ENCODE measurements at places on chromosomes 3 and 15.

- no peak for DNase-seq
Measured at GRCh38 chr3:192564611-192565010, 162.7 kb downstream of the FGF12 start.

- no peak for DNase-seq
Measured at GRCh38 chr3:129663930-129664646, 57.6 kb upstream of the PLXND1 start.

DNA sequence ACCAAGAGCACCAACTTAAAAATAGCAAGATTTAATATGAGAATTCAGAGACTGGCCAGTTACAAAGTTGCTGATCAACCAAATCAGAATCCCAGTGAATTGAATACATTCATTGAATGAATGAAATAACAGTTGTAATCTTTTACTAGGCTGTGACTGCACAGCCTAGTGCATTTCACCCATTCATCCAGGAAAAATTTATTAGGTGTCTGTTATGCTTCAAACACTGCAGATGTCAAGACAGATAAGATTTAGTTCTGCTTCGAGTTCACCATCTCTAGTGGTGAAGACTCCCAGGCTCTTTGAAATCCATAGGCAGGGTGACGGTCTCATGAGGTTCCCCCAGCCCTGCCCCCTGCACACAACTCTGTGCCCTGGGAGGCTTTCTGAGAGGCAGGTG is 28.9 kb downstream of the TGM4 start:
- DNase-seq: no peak

- DNase-seq: no peak
Measured at GRCh38 chr3:168820810-168821415, 725.2 kb upstream of the GOLIM4 start.

GRCh38 chr3:53101956-53102355 is 28.3 kb downstream of the RFT1 start:
- DNase-seq: no peak

DNA sequence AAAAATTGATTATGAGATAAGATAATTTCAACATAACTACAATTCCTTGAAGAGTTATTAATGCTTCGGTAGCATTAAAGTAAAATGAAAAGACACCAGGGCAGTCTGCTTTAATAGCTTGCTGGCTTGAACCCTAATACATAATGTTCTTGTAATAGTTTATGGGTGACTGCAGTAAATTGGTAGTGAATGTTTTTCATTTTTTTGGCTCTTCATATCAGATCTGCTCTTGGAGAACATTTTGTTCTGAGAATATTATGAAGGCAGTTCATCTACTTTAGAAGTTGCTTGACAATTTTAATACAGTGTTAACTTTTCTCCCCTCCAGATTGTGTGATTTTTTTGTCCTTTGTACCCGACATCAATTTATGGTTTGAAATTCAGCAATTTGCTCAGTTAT is 128.4 kb downstream of the ZBTB20 start:
- DNase-seq: no peak

- DNase-seq: no peak
Measured at GRCh38 chr3:113223475-113224281, 12.3 kb downstream of the BOC start.

- DNase-seq: no peak
Measured at GRCh38 chr3:126013751-126014156, 44.8 kb downstream of the ROPN1B start.

DNA sequence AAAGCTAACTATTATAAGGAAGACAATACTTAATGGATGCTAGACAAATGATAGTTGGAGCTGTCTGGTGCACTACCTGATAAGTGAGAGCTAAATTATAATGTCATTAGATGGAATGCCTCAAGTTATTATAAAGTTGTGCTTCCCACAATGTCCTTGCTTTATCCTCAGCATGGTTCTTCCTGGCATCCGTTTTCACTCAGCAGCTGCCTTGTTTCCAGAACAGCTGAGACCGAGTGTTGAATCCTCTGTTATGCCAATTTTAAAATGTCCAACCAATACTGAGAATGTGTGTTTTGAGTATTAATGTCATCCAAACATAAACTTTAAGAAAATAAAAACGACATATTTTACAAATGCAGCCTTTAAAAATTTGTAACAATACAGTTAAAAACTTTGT is 286.7 kb upstream of the SOX2 start:
- no peak for DNase-seq

DNA sequence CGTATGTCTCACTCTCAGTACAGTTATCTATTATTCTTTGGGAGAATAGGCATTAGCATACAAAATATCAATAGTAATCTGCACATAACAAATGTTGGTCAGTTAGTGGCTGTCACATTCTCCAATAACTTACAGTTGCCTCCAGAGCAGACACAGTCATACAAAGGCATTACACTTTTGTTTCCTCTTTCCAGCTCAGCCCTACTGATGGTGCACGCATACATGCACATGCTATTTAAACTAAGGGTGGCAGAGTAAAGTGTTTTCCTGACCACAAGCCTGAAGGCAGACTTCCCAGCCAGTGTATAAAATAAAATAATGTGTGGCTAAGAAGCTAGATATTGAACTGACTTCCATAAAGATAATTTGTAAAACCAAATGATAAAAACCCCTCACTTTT is 47.6 kb downstream of the PHLDB2 start:
- no peak for DNase-seq

GRCh38 chr3:126659915-126660886 is 5.3 kb upstream of the TXNRD3 start:
- DNase-seq: no peak

- no peak for DNase-seq
Measured at GRCh38 chr3:196645096-196645495, 5.6 kb downstream of the NRROS start.

DNA sequence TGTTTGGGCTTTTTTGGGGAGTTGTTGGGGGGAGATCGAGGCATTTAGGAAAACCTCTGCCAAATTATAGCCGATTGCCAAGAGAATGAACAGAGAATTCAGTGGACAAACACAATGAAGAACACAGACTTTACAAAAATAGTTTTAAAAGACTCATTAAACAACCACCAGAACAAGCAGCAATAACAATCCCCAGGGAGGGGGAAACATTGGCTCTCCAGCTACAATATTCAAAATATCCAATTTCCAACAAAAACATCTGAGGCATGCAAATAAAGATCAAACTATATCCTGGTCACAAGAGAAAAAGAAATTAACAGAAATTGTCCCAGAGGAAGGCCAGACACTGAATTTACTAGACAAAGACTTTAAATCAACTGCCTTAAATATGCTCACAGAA is 24.5 kb upstream of the ANKRD28 start:
- DNase-seq: no peak

GRCh38 chr3:145219355-145220235 is 941.4 kb downstream of the PLOD2 start:
- DNase-seq: no peak

- DNase-seq: no peak
Measured at GRCh38 chr3:52800079-52800478, 5.5 kb downstream of the ITIH3 start.

DNA sequence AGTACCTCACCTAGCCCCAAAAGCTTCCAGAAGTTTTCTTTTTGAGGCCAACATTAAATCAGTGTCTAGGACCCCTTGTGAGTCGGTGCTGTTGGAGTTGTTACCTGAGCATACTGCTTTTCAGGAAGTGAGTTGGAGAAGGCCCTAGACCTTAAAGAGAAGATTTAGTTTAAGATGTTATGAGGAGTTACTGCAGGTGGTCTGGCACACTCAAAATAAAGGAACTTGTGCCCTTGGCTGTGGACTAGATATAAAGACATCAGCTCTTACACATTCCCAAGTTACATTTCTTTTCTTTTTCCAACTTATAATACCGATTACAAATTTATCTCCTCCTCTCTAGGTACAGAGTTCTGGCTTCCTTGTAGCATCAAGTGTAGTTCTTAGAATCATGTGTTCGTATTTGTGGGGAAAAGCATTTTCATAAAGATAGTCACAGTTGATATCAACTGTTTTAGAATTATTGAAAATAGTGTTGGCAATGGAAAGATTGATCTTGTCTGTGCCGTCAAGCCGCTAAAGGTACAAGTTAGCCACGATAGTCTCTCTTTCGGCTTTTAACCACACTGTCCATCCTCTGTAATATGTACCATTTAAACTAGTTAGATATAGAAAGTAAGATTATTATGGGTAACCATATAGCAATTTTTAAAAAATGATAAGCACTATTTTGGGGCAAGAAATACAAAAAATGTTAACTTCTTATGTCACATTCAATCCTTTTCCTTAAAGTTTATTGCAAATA is 8.6 kb downstream of the ZIC1 start:
- DNase-seq: no peak

DNA sequence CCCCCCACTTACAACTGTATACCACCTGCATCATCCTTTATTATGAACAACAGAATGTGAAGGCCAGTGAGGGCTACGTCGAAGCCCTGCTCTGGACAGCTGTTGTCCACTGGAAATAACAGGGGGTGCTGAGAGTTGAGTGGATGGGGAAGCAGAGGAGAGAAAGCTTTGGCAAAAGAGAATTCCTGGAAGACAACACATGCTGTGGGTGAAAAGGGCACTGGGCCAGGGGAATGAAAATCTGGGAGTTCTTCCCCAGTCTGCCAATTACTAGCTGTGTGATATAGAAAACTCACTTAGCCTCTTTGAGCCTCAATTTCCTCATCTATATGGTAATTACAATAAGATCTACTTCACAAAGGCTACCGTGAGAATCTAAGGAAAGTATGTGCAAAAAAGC is 40.7 kb downstream of the FSTL1 start:
- no peak for DNase-seq

- no peak for DNase-seq
Measured at GRCh38 chr3:186665625-186666188, at the start of gene HRG. Gene HRG, plus strand, starts transcription at chr3:186666014. Its CDS starts 18 bp downstream, at chr3:186666032.

- DNase-seq: no peak
Measured at GRCh38 chr3:177224414-177224813, 27.1 kb upstream of the TBL1XR1 start.

DNA sequence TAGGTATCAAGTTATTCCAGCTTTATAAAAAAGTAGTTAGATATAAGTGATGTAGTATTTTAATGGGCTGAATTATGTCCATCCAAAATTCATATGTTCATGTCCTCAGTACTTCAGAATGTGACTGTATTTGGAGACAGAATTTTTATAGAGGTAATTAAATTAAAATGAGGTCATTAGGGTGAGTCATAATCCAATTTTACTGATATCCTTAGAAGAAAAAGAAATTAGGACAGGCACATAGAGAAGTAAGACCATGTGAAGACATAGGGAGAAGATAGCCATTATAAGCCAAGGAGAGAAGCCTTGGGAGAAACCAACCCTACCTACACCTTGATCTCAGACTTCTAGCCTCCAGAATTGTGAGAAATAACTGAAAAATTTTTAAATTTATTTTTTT is 30.3 kb downstream of the RAP2B start:
- DNase-seq: no peak

GRCh38 chr15:92418864-92419263 is 25.2 kb downstream of the ST8SIA2 start:
- DNase-seq: no peak

DNA sequence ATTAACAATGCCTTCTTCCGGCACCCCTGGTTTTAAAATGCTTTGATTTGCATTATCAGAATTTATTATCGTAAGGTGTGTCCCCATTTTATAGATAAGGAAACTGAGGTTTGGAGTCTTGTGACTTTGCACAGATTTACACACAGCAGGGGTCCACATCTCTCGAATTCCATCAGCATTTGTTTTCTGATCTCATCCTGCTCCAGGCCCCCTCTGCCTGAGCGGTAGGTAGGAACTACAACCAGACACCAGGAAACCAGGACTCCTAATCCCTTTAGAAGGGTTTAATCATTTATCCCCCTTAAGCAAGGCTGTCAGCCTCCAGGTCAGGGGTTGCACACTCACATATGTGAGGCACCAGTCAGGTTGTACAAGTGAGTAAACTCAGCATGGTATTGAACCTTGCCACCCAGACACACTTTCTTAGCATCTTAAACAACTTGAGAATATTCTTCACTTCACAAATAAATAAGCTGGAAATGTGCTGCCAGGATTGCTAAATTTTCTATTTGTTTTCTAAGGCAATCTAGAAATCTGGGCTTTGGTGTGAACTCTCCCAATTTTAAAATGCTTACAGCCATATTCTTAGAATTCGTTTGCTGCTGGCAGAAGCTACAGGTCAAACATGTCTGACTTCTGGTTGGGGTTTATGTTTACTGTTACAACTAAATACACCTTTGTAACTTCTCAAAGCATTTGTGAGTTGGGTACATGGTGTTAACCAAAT is 31.7 kb upstream of the CMTM7 start:
- no peak for DNase-seq

GRCh38 chr3:194749631-194750490 is 64.2 kb downstream of the FAM43A start:
- DNase-seq: no peak

DNA sequence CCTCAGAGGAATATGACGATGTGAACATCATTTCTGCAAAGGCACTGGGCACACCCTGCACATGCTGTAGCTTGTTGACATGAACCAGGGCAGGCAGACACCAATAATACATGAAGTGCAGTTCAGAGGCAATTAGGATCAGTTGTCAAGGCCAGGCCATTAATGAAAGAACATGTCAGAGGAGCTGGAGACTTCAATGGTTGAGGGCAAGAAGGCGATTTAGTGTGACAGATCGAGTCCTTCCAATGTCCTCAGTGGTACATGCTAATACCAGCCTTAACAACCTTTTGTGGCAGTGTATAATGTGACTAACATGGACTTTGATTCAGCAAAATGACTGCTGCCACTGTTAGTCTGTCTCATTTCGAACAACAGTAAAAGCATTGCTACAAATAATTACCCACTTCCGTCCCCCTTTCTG is 205.2 kb upstream of the NANOGP8 start:
- DNase-seq: no peak

- DNase-seq: no peak
Measured at GRCh38 chr3:111035902-111036301, 35.7 kb upstream of the NECTIN3 start.

DNA sequence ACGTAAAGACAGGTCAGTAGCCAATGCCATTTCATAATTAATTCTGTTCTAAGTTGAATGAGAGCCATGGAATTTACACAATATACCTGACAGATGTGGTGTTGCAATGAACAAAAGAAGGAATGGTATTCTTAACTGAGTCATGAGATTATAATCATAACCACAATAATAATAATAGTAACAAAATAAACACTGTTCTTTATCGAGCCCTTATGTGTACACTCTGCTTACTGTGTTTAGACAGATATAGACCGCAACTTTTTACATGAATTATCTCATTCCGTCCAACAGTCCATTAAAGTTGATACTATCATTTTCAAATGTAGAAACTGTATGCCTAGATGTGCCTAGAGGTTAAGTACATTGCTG is 28.2 kb upstream of the SCAANT1 start:
- no peak for DNase-seq
